ENCODE measurements at places on chromosomes 3 and 15.
A peak's percentile ranks its signal among the peaks of the same experiment; 100 is the strongest.

DNA sequence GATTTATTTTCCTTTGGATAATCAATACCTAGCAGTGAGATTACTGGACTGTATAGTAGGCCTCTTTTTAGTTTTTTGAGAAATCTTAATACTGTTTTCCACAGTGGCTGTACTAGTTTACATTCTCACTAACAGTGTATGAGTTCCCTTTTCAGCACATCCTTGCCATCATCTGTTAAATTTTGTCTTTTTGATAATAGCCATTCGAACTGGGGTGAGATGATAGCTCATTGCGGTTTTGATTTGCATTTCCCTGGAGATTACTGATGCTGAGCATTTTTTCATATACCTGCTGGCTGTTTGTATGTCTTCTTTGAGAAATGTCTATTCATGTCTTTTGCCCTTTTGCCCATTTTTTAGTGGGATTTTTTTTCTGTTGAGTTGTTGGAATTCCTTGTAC is 210.8 kb downstream of the CGGBP1 start:
- DNase-seq: no peak

DNA sequence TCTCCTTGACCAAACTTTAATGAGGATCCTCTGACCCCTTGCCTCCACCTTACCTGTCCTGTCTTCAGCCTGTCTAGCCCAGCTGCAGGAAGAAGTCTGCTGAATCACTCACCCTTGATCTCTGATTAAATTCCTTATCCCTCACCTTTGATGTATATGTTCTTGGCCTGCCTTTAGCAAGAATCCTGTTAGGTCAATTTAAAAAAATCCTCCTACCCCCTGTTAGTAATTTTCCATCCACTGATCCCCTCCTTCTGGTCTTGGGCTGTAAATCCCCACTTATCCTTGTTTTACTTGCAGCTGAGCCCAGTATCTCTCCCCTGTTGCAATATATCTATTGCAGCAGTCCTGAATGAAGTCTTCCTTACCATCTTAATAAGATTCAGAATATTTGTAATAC is 39.0 kb downstream of the MYH15 start:
- no peak for DNase-seq

DNA sequence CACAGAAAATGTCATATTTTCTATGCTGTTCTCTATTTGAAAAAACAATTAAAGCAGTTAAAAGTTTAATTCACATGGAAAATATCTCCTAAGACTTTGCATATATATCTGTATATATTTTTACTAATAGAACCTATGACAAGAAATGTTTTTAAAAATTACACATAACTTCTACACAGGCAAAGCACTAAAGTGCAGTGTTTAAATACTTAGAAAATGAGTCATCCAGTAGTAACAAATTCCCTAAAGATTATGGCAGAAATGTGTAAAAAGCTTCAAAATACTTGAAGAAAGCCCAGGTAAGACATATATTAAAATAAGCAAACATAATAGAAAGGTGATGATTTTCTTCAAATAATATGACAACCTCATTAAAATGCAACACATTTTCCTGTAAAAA is 236.6 kb downstream of the TBC1D5 start:
- no peak for DNase-seq

GRCh38 chr3:189833996-189834395 is 202.8 kb downstream of the TP63 start:
- no peak for DNase-seq

DNA sequence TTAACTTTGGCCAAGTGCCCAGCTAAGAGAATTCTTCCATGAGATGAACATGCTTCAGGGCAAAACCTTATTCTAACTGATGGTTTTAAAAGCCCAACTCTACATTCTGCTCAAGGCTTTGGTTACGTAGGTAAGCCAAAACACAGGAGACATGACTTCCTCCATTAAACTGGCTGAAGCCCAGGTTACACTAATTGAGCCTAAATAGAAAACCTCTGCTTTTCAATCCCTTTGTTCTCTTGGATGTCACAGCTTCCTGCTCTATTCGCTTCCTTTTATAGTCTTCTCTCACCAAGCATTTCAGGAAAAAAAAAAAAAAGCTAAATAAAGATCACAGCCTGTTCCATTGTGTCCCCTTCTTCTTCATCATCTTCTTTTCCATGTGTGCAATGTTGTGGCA is 420.4 kb downstream of the TIGIT start:
- DNase-seq: no peak

DNA sequence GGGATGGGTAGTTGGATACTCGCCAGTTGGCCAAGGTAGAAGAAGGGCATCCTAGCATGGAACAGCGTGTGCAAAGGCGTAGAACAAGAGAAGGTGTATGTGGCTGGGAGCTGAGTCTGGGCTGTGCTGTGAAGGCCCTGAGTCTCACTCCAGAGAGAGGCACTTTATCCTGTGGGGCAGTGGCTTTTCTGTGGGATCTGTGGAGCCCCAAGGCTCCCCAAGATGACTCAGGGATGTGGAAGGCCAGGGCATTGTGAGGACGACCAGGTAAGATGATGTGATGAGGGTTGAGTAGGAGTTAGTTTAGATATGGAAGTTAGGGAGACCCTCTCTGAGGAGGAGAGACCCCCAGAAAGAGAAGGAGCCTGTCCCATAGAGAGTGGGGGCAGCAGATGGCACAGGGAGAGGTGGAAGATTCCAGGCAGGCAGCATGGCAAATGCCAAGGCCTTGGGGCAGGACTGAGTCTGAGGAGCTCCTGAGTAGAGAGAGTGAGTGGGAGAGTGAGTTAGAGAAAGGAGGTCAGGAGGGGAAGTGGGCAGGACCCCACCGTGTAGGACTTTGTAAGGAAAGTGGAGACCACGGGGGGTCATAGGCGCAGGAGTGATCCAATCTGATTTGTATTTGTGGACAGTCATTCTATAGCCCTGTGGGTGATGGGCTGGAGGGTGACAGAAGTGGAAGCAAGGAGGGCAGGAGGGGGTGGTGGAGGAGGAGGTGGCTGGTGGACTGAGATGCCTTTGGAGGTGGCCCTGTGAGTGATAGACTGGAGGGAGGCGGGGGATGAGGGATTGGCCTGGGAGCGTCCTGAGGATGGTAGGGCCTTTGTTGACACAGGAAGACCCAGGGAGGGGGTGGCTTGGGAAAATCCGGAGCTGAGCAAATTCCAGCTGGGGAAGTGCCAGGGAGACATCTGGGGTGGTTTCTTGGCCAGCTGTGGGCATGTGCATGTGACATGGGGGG is 50.3 kb downstream of the FBLN2 start:
- DNase-seq: no peak

GRCh38 chr3:155352900-155353490 is 59.5 kb upstream of the STRIT1 start:
- no peak for DNase-seq

GRCh38 chr3:115667738-115668065 is 44.4 kb downstream of the GAP43 start:
- no peak for DNase-seq

GRCh38 chr3:126024049-126024854 is 55.3 kb downstream of the ROPN1B start:
- no peak for DNase-seq

GRCh38 chr15:80776420-80777045 is 2.6 kb upstream of the CEMIP start:
- DNase-seq: peak; percentile 57

- DNase-seq: no peak
These were observed 185.0 kb downstream of the PLCL2 start for GRCh38 chr3:17069754-17070153.
